ENCODE measurements at places on chromosomes 6 and 20. TPM values are rescaled to one million over a fixed set of nuclear protein-coding genes. Genes with fewer than 3 reads are reported as not detected.

The PPP1R10 gene
- 13.9 TPM for total RNA-seq

The SLC35D3 gene
- total RNA-seq = not detected

The DEFB132 gene
- total RNA-seq = not detected

The PPP1R16B gene
- total RNA-seq = not detected

The PIGT gene
- 21.6 TPM for total RNA-seq

The FHL5 gene
- not detected for total RNA-seq

The BMP5 gene
- under 0.01 TPM for total RNA-seq

The ADGB gene
- total RNA-seq = not detected

The DACT2 gene
- 0.85 TPM for total RNA-seq

The C20orf141 gene
- 0.37 TPM for total RNA-seq
